Effector CD8-positive, alpha-beta T cell (primary cell): ENCODE measurements at places on chromosomes 6 and 20.

DNA sequence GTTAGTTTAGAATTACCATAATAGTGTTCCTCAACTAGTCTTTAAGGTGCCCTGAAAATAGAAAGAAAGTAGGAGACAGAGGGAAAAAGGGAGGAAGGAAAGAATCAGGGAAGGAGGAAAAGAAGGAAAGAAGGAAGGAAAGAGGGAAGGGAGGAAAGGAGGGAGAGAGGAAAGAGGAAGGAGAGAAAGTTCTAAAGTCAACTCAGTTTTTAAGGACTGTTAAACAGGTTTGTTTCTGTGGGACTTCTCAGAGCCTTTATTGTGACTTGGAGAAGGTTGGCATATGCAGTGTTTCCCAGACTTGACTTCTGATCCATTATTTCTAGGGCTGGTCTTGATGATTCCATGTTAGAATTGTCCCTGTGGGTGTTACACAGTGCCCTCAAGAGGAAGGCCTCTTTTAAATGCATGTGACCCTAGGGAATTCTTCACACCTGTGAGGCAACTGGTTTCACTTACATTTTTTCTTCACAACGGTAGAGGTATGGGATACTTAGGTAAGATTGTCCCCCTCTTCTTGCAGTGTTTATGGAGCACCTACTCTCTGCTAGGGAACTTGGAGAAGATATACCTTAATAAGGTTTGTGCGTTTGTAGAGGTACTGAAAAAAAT is 132.7 kb upstream of the GMDS start:
- DNase-seq, result no peak

GRCh38 chr6:136426627-136427377 is 123.4 kb downstream of the MAP7 start:
- DNase-seq, result no peak

DNA sequence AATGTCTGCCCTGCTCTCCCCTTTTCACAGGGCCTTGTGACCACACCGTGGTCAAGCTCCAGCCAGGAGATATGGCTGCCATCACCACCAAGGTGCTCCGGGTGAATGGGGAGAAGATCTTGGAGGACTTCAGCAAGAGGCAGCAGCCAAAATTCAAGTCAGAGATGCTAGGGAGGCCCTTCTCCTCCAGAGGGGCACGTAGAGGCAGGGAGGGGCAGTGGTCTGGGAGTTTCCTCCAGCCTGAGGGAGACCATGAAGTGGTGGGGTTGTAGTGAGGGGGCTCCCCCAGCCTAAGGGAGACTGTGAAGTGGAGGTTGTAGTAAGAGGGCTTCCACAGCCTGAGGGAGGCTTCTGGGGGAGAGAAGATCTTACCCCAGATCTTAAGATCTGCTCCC is 4.0 kb downstream of the DXO start:
- DNase-seq, result no peak

- DNase-seq, result no peak
These were observed 16.1 kb downstream of the LMBRD1 start for GRCh38 chr6:69780585-69781178.

GRCh38 chr6:75751443-75751842 is 2.4 kb downstream of the MYO6 start:
- no peak for DNase-seq

DNA sequence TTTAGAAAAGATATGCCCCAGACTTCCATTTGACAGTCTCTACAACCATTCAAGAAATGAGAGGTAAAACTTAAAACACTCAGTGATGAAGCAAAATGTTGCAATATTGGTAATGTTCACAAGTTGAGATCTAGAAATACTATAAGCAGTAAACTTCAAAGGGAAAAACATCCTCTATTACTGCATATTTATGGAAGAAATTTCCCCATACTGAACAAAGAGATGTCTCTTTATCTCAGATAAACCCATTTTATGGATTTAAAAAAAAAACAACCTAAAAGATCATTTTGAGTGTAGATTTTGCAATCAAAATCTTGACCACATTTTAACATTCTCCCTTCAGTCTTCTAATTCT is 177.8 kb upstream of the TAB2 start:
- DNase-seq, result no peak

- peak; percentile 41 for DNase-seq
These were observed 31.7 kb upstream of the TBPL1 start for GRCh38 chr6:133921249-133921859.

DNA sequence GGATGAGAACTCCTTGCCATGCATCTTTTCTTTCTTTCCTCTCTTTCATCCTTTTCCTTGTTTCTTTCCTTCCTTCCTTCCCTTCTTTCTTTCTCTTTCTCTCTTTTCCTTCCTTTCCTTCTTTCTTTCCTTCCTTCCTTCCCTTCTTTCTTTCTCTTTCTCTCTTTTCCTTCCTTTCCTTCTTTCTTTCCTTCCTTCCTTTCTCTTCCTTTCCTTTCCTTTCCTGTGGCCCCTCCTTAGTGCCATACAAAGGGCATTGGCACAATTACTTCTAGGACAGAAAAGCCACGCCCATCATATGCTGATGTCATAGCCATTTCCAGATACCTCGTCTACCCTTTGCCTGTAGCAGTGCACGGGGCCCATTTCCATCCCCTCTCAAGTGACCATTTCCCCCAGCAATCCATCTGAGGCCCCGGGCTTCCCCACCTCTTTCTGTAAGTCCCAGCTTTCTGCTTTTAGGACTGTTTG is 2.2 kb upstream of the CENPB start:
- no peak for DNase-seq

DNA sequence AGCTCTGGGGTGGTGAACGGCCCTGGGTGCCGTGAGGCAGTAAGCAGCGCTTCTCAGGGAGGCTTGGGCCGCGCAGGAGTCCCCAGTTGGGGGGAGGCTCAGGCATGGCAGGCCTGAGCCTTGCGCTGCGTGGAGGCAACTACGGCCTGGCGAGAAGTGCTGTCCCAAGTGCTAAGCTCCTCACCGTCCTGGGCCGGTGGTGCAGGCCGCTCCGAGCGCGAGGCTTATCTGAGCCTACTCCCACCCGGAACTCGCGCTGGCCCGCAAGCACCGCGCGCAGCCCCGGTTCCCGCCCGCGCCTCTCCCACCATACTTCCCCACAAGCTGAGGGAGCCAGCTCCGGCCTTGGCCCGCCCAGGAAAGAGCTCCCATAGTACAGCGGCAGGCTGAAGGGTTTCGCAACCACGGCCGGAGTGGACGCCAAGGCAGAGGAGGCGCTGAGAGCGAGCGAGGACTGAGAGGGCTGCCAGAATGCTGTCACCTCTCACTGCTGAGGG is 1.8 kb upstream of the WRNIP1 start:
- no peak for DNase-seq

- no peak for DNase-seq
These were observed 1.3 kb downstream of the RRAGD start for GRCh38 chr6:89410788-89411144.

DNA sequence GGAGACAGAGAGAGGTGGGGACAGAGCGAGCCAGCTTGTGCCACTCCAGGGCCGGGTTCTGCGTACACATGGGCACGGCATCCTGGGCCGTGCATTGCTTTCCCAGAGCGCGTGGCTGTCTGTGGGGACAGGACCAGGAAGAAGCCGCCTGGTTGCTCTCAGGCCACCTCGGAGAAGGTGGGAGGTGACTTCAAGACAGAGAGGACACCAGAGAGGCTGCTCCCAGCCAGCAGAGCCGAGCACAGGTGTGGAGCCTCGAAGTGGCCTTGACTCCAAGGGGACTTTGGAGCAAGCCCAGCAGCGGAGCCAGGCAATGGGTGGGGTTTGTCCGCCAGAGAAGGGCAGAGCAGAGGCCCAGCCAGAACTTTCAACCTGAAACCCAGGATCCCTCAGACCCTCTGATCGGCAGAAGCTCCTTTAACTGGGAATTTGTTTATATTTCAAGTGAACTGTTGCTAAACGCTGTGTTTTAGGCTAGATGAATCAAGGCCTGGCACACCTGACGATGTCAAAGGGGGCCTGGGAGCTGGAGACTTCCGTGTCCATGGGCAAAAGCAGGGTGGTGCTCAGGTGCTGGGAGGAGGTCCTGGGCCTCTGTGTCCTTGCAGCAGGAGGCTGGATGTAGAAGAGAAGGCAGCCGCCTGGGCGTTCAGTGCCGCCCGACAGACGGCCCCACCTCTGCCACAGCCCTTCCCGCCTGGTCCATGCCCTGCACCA is 262.1 kb downstream of the DLL1 start:
- DNase-seq, result no peak

- no peak for DNase-seq
These were observed 74.2 kb downstream of the RIOK1 start for GRCh38 chr6:7463785-7464184.

GRCh38 chr6:116424001-116424400 is 37.2 kb upstream of the CALHM6 start:
- DNase-seq, result no peak

GRCh38 chr6:36248980-36249379 is 20.9 kb upstream of the PNPLA1 start:
- DNase-seq, result no peak

- no peak for DNase-seq
These were observed 577.0 kb downstream of the CDH26 start for GRCh38 chr20:60535211-60535610.

GRCh38 chr6:82521369-82521768 is 157.8 kb downstream of the TPBG start:
- DNase-seq, result no peak

DNA sequence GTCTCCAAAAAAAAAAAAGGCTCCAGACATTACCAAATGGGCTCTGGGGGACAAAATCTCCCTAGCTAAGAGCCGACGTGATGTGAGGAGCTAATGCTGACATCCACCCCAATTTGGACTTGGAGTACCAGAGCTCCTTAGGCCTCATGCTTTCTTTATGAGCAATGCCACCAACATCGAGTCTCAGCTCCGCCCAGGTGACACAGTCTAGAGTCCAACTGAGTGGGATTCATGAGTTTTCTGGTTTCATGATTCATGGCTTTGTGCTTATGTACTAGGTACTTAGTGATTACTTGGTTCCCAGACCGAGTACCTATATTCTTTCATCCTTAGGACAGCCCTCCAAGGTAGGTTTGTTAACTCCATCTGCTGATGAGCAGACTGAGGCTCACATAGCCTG is 4.4 kb downstream of the ANKRD60 start:
- DNase-seq, result no peak

- DNase-seq, result no peak
These were observed 23.5 kb downstream of the BANF2 start for GRCh38 chr20:17723301-17723691.
